ENCODE measurements at places on chromosomes 3 and 15.

- DNase-seq: no peak
Observed at GRCh38 chr3:178536211-178537079, at the start of gene KCNMB2. Gene KCNMB2 (plus strand): TSS chr3:178536436.

GRCh38 chr3:62898530-62899496 is 23.6 kb upstream of the CADPS start:
- DNase-seq: peak; percentile 23

GRCh38 chr15:70815604-70816003 is 38.4 kb downstream of the LARP6 start:
- DNase-seq: peak; percentile 14

- no peak for DNase-seq
Observed at GRCh38 chr3:24540821-24541220, 46.2 kb upstream of the THRB start.

- no peak for DNase-seq
Observed at GRCh38 chr3:141055536-141056445, 4.6 kb downstream of the SPSB4 start.

- no peak for DNase-seq
Observed at GRCh38 chr3:65005486-65005885, 317.7 kb upstream of the ADAMTS9 start.

DNA sequence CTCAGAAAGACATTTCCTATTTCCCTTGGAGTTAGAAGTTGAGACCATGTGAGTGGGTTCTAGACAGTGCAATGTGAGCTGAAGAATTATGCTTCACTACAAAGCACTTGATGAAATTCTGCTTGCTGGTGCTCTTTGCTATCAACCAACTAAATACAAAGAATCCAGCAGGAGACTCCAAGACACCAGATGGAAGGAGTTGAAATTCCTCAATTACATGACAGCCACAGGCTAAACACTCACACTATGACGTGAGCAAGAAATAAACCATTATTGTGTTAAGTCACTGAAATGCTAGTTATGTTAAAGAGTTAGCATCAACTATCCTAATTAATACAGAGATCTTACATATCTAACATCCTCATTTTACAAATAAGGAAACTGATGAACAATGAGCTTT is 8.2 kb upstream of the MAP4 start:
- no peak for DNase-seq

DNA sequence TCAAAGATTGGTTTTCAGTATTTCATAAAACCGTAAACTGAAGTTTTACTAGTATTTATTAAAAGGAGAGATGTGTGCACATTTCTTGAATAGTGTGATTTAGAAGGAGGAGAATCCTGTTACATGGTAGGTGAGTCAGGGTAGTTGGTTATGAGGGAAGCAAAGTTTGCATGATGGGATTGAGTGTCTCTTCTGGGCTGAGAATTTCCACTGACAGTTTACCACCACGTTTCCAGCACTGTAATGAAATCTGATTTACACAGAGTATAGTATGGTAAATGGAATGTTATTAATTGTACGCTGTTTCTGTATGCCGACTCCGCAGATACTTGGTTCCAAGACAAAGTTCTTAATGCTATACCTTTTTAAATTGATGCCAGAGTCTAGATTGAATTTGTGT is 1.6 kb downstream of the NECTIN3 start:
- DNase-seq: peak; percentile 22

Measured in epithelial cell of esophagus (primary cell).